ENCODE measurements at places on chromosomes 2 and 18. TPM values are rescaled to one million over a fixed set of nuclear protein-coding genes. Genes with fewer than 3 reads are reported as not detected.

Gene IRS1
- 24.1 TPM for total RNA-seq

Gene RTKN
- 21.4 TPM for total RNA-seq

Gene PDCD1
- total RNA-seq, result 1.4 TPM

Gene SOWAHC
- total RNA-seq, result 2.5 TPM

Gene RASGRP3
- 53.8 TPM for total RNA-seq

Gene SLC4A5
- 2.2 TPM for total RNA-seq

Gene RAB6C
- 0.25 TPM for total RNA-seq

Gene CFAP221
- total RNA-seq, result 0.79 TPM

Gene CCDC85A
- total RNA-seq, result 5.5 TPM

Gene PTCD3
- 158 TPM for total RNA-seq

Gene ZNF24
- 53.6 TPM for total RNA-seq

Gene HOXD11
- not detected for total RNA-seq

Gene RPRM
- not detected for total RNA-seq

Gene FKBP1B
- total RNA-seq, result 3.2 TPM

Gene TTR
- total RNA-seq, result not detected

Gene LHCGR
- 0.10 TPM for total RNA-seq
